ENCODE measurements at places on chromosomes 13 and 19. TPM values are rescaled to one million over a fixed set of nuclear protein-coding genes. Genes with fewer than 3 reads are reported as not detected.

Gene SIGLEC6
- 0.25 TPM for total RNA-seq

Gene ATP1A3
- 13.5 TPM for total RNA-seq

Gene ZNF575
- 1.9 TPM for total RNA-seq

Gene NCR1
- total RNA-seq: 244 TPM

Gene SYCN
- not detected for total RNA-seq

Gene KCNN4
- 0.72 TPM for total RNA-seq

Gene RPL28
- total RNA-seq: 1,704 TPM

Gene EFNB2
- total RNA-seq: 0.33 TPM

DNA sequence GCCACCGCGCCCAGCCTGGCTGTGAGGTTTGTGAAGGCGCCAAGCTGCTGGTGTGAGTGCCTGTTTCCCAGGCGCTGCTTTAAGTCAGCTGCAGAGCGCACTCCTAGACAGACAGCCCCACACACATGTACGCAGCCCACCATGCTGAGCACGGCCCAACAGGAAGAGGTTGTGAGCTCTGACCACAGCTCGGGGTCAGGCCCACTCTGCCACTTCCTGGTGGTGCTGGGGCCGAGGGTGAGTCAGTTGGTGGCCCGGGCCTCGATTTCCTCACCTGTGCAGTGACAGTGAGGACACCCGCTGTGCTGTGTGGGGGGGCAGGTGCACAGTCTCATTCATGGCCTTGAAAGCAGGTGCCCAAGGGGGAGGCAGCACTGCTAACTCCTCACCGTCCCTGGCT, 106.7 kb downstream of the KDM4B start:
- peaks cover 18% of the 10 kb centered on the region for H3K36me3 ChIP-seq
- no peak overlapping the region for H3K4me3 ChIP-seq
- H3K4me1 ChIP-seq: peaks cover 80% of the 10 kb centered on the region
- peak; percentile 51 for DNase-seq
- no peaks in the 10 kb centered on the region for H3K27me3 ChIP-seq

- no peaks in the 10 kb centered on the region for H3K27me3 ChIP-seq
- H3K36me3 ChIP-seq: peaks cover 14% of the 10 kb centered on the region
- no peak overlapping the region for H3K4me3 ChIP-seq
- no peak for DNase-seq
- H3K4me1 ChIP-seq: no peaks in the 10 kb centered on the region
These were observed 27.3 kb downstream of the PNPLA6 start for GRCh38 chr19:7562646-7563393.

- peaks cover 27% of the 10 kb centered on the region for H3K4me1 ChIP-seq
- no peaks in the 10 kb centered on the region for H3K36me3 ChIP-seq
- no peak overlapping the region for H3K27ac ChIP-seq
These were observed 42.3 kb downstream of the LRCH1 start for GRCh38 chr13:46595136-46595884.

- H3K4me3 ChIP-seq: no peak overlapping the region
- peaks cover 10% of the 10 kb centered on the region for H3K4me1 ChIP-seq
- no peaks in the 10 kb centered on the region for H3K36me3 ChIP-seq
- peaks cover 17% of the 10 kb centered on the region for H3K27me3 ChIP-seq
These were observed 65.1 kb downstream of the ZNF823 start for GRCh38 chr19:11673608-11674041.

- H3K4me1 ChIP-seq: no peaks in the 10 kb centered on the region
- H3K27me3 ChIP-seq: peaks cover 16% of the 10 kb centered on the region
- DNase-seq: no peak
- H3K36me3 ChIP-seq: no peaks in the 10 kb centered on the region
- no peak overlapping the region for H3K4me3 ChIP-seq
These were observed 1.0 kb downstream of the COL4A1 start for GRCh38 chr13:110305949-110306339.

DNA sequence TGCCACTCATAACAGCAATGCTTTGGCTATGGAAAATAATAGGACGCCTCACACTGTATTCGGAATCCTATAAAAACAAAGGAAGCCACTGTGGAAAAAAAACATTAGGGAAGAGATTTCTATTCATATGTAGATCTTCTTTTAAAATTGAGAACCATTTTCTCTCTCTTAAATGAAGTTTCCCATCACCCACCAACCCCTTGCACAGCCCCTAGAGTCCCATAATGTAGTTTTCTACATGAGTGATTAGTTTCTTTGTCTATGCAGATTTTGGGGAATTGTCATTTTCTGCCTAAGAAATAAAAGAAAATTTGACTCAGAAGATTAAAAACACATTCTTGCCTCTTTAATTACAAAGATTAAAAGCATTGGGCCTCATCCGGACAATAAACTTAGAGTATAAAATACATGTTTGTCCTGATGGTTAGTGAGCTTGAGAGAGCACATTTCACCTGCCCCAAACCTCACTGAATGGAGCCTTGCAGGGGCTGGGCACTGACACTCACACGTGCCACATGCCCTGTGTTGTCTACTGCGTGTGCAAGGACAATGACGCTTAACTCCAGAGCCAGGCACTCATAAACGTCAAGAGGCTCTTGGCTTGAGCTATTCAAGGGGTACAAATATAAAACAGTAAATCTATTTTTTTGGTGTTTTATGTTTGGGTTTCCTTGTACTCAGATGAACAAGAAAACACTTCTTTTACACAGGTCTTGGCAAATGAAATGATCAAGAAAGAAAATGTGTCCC, 40.0 kb upstream of the KL start:
- no peak overlapping the region for H3K4me3 ChIP-seq
- no peaks in the 10 kb centered on the region for H3K4me1 ChIP-seq
- no peaks in the 10 kb centered on the region for H3K27me3 ChIP-seq

GRCh38 chr19:39310558-39311311, 9.9 kb downstream of the LRFN1 start:
- no peaks in the 10 kb centered on the region for H3K27me3 ChIP-seq
- peaks cover 47% of the 10 kb centered on the region for H3K36me3 ChIP-seq
- no peak overlapping the region for H3K27ac ChIP-seq
- no peak for DNase-seq

DNA sequence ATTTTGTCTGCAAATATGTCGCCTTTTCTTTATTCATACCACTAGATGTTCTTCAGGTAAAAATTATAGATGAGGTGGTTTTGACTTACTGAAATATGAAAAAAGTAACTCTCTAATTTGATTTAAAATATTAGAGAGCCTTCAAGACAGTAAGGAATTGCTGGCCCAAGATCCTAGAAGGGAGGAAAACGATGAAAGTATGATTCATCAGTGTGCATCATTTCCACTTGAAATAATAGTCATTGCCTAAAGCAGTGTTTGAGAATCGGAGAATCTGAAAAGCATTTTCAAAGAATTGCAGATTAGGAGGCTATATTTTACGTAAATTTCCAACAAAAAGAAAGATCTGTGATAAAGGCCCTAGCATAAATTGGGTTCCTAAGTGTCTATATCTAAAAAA, 1707.9 kb upstream of the PRR20A start:
- no peak overlapping the region for H3K4me3 ChIP-seq
- H3K4me1 ChIP-seq: no peaks in the 10 kb centered on the region
- no peak overlapping the region for H3K27ac ChIP-seq
- no peak for DNase-seq

GRCh38 chr13:107241381-107241780, 673.4 kb upstream of the ARGLU1 start:
- H3K27me3 ChIP-seq: no peaks in the 10 kb centered on the region
- H3K36me3 ChIP-seq: no peaks in the 10 kb centered on the region
- no peak for DNase-seq

DNA sequence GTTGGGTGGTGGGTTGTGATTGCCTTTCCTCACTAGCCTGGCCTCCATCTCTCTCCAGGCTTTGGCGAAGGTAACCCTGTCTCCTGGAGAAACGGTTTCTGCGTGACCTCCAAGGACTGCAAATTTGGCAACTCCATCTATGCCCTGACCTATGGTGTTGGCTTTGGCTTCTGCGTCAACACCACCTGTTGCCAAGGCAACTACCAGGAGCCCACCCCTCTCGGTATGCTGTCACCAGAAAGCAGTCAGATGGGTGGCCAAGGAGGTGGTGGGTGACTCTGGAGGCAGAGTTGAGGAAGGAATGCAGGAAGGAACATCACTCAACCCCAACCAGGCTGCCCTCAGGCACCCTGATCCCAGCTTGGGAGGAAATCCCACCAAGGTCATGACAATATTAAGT, 18.6 kb upstream of the IRGC start:
- H3K36me3 ChIP-seq: no peaks in the 10 kb centered on the region
- no peak overlapping the region for H3K4me3 ChIP-seq
- H3K27ac ChIP-seq: no peak overlapping the region
- DNase-seq: no peak
- H3K27me3 ChIP-seq: no peaks in the 10 kb centered on the region

DNA sequence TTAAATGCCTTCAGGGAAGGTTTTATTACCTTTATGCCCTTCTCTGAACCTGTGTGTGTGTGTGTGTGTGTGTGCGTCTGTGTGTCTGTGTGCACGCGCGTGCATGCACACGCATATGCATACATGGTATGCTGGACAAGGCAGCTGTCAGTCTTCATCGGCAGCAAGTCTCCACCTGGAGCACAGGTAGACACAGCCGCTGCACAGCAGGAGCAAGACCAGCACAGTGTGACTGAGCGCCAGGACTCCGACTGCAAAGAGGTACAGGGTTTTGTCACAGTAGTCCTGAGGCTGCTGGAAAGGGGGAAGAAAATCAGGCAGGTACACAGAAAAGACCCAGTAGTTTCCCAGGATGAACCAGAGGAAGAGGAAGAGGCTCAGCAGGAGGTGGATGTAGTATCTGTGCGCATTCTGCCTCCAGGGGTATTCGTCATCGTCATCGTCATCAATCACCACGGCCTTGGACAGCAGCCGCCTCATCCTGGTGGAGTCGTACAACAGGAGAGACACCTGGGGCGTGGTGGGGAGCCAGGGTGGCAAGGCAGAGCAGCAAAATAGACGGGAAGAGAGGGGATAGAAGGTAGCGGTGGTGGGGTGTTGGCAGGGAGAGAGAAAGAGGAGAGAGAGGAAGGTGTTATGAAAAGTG, 12.8 kb upstream of the DHRS12 start:
- no peaks in the 10 kb centered on the region for H3K27me3 ChIP-seq
- H3K36me3 ChIP-seq: no peaks in the 10 kb centered on the region
- no peak overlapping the region for H3K27ac ChIP-seq

GRCh38 chr19:28208745-28209144, 1004.2 kb downstream of the UQCRFS1 start:
- no peaks in the 10 kb centered on the region for H3K36me3 ChIP-seq
- H3K4me3 ChIP-seq: no peak overlapping the region
- DNase-seq: no peak
- peaks cover 3% of the 10 kb centered on the region for H3K27me3 ChIP-seq
- H3K4me1 ChIP-seq: peaks cover 9% of the 10 kb centered on the region
- no peak overlapping the region for H3K27ac ChIP-seq

GRCh38 chr19:38411041-38411712, 8.3 kb downstream of the FAM98C start:
- H3K4me1 ChIP-seq: no peaks in the 10 kb centered on the region
- peaks cover 12% of the 10 kb centered on the region for H3K36me3 ChIP-seq
- no peak for DNase-seq
- no peak overlapping the region for H3K4me3 ChIP-seq

DNA sequence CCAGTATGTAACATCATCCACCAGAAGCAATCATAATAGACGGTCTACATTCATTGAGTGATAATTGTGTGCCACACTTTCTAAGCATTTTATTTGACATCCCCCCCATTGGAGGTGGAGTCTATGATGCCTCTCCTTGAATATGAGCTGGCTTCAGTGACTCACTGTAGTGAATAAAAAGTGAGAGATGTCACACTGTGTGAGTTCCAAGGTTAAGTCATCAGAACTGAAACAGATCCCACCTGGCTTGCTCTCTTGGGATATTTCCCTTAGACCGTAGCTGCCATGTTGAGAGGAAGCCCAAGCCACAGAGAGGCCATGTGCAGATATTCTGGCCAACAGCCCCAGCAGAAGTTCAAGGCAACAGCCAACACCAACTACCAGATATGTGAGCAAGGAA, 12.6 kb downstream of the RTBDN start:
- H3K4me1 ChIP-seq: peaks cover 10% of the 10 kb centered on the region
- H3K27ac ChIP-seq: no peak overlapping the region
- no peak overlapping the region for H3K4me3 ChIP-seq
- no peaks in the 10 kb centered on the region for H3K36me3 ChIP-seq
- no peak for DNase-seq

- no peaks in the 10 kb centered on the region for H3K4me1 ChIP-seq
- DNase-seq: no peak
- H3K27ac ChIP-seq: no peak overlapping the region
- peaks cover 22% of the 10 kb centered on the region for H3K36me3 ChIP-seq
- H3K4me3 ChIP-seq: no peak overlapping the region
These were observed 8.5 kb downstream of the CEBPG start for GRCh38 chr19:33382006-33382405.

DNA sequence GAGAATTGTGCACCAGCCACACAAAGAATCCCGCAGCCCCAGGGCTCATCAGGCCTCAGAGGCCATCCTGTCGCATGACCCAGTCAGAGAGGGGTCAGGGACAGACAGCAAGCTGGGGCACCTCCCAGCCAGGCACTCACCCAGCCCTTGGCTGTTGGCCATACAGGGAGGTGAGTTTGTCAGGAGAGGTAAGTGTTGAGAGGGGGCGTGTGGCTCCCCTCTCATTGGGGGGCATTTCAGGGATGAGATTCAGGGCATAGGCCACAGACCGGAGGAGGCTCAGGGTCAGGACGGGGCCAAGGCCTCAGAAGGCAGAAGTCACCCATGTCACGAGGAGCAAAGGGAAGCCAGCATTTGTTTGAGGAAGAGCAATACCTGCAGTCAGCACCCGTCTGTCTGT, 37.1 kb downstream of the MYO9B start:
- H3K4me1 ChIP-seq: peaks cover 81% of the 10 kb centered on the region
- H3K4me3 ChIP-seq: no peak overlapping the region
- no peak for DNase-seq
- peaks cover 29% of the 10 kb centered on the region for H3K36me3 ChIP-seq
- no peaks in the 10 kb centered on the region for H3K27me3 ChIP-seq

DNA sequence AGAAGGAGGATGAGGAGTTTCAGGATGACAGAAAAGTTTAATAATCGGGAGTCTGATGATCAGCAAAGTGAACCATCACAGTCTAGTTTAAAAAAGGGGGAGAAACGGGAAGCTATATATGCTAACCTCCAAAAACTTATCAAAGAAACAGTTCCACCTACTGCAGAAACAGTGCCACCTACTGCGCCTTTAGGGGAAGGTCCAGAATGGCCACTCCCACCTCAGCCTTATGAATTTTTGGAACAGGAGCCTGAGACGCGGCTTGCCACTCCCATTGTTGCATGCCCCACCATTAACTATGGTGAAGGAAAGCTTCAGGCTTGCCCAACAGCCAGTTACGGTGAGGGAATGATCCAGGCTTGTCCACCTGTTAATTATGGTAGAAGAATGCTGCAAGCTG, 929.0 kb downstream of the SLITRK6 start:
- no peaks in the 10 kb centered on the region for H3K36me3 ChIP-seq
- no peak overlapping the region for H3K4me3 ChIP-seq
- H3K27ac ChIP-seq: no peak overlapping the region

DNA sequence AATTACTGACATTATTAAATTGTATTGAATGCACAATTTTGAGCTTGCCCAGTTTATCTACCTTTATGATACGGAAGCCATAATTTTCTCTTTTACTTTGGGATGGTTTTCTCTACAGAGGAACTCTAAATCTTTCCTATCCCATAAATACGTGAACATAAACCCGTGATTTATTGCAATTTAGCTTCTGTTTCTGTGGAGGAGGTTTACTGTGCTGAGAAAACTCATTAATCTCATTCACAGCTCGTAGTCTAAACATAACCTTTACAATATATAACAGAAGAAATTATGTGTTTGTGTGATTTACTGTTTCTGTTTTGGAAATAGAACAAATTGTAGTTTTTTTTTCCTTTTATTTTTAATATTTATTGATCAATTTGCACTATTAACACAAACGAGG, 207.1 kb upstream of the PCDH9 start:
- no peaks in the 10 kb centered on the region for H3K36me3 ChIP-seq
- DNase-seq: no peak
- H3K4me1 ChIP-seq: no peaks in the 10 kb centered on the region
- no peaks in the 10 kb centered on the region for H3K27me3 ChIP-seq
